OCI-LY7 (cell line): ENCODE measurements at places on chromosomes 5 and 9. TPM values are rescaled to one million over a fixed set of nuclear protein-coding genes. Genes with fewer than 3 reads are reported as not detected.

GRCh38 chr9:128554155-128554862, 1.9 kb downstream of the SPTAN1 start:
- peak; percentile 62 for DNase-seq

TDRD7 gene
- total RNA-seq = 5.3 and 6.1 TPM in 2 replicates

DNA sequence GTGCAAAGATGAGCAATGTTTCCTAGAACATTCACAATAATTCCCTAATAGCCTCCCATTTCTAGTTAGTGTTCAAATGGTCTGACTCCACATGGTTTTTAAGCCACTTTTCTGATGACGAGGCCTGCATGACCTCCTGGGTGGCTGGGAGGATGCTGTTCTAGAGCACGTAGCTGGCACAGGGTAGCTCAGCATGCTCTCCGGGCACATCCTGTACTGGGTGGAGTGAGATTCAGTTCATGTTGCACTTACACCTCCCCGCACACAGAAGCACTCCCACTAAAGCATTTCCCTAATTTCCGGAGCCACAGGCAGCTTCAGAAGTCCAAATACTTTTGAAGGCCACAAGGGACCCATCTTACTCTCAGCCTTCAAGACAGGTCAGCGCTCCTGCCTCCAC, 159.8 kb upstream of the LHFPL2 start:
- no peak for DNase-seq

GRXCR2 gene
- not detected in 2 replicates for total RNA-seq

DNA sequence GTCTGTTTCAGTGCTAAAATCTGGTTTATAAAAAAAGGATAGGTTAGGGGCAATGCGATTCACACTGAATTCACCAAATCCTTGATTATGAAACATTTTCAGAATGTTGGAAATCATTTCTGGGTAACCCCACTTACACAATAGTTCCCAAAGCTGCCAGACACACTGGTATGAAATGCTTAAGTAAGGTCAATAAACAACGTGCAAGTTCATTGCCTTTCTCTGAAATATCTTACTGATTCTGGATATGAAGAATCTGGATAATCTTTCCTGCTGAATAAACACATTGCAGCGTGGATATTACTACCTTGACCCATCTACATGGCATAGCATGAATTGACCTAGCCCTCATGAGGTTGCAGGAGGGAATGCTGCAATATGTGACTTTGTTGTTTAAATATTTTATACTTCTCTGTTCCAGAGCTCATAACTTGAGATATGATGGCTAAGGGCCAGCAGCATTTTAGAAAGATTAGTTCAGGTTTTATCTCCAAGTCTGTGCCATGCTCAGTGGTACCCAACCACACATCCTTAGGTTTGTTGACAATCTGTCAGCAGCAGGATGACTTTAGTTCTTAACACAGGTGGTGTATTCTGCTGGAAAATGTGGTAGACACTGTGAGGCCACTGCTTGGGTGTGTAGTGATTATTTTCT, 121.0 kb downstream of the NREP start:
- no peak for DNase-seq

COQ4 gene
- 49.4 and 55.8 TPM in 2 replicates for total RNA-seq

DNA sequence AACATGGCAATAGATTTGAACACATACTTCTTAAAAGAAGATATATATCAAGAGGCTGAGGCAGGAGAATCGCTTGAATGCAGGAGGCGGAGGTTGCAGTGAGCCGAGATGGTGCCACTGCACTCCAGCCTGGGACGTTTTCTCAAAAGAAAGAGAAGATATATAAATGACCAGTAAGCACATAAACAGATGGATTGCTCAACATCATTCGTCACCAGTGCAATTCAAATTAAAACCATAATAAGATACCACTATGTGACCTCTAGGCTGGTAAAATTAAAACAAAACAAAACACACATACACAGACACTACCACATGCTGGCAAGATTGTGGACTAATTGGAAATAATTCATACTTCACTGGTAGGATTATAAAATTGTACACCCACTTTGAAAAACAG, 5.3 kb upstream of the TXN start:
- DNase-seq = no peak

DNA sequence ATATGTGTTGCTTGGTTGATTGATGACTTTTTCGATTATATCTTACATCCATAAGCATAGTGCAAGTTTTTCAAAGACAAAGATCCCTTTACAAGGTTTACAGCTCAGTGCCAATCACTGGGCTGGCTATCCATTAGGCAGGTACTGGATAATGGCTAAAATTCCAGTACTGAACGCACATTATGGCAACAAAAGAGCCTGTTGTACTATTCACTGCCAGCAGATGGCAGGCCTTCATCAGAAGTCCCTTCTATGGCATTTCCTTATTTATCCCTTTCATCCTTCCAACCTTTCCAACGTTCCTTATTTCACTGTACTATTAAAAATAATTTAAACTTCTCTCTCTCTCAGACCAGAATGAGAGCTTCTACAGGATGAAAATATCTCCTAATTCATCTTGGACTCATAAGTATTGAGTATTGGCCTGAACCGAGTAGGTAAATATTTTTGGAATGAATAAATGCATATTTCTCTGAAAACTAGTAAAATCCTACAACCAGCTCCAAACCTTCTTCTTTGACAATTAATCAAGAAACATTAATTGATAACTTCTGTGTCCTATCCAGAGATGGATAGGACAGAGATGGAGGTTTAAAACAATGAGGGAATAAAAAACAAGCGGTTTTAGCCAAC, 6.7 kb upstream of the WNT8A start:
- DNase-seq = peak; percentile 65

- no peak for DNase-seq
These were observed 78.3 kb downstream of the COL27A1 start for GRCh38 chr9:114233491-114234185.

GRCh38 chr9:105978336-105978735, 284.0 kb downstream of the TMEM38B start:
- no peak for DNase-seq

DNA sequence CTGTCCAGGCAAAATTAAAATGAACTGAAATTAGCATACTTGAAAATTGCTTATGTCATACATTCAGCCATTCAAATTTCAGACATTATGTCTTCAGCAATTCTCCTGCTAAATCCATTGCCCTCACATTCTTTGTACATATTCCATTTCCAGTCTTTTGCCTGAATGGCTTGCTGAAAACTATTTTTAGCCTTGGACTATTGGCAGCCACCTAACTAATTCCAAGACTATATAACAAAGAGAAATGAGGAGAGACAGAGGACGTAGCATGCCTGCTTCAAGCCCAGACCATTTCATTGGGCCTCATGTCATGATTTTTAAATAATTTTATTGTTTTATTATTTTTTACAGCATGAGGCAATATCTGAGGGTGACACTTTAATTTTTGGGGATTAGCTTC, 100.3 kb downstream of the MRPS30 start:
- no peak for DNase-seq

GRCh38 chr5:153981905-153982605, 56.7 kb downstream of the FAM114A2 start:
- no peak for DNase-seq

- DNase-seq = peak; percentile 70
These were observed 85.8 kb downstream of the PHAX start for GRCh38 chr5:126686451-126687126.

EIF4E1B gene
- total RNA-seq = 2.4 and 2.9 TPM in 2 replicates

GRCh38 chr9:121294866-121295661, 27.1 kb downstream of the GSN start:
- no peak for DNase-seq

DNA sequence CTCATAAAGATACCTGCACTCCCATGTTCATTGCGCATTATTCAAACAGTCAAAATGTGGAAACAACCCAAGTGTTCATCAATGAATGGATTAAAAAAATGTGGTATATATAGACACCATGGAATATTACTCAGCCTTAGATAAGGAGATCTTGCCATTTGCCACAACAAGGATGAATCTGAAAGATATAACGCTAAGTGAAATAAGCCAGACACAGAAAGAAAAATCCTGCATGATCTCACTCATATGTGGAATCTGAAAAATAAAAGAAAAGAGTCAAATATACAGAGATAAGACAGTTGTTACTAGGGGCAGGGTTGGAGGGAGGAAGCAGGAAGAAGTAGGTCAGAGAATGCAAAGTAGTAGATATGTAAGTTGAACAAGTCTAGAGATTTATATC, 17.6 kb upstream of the SLIT3 start:
- DNase-seq = no peak

COMMD10 gene
- 11.7 and 15.0 TPM in 2 replicates for total RNA-seq

DNA sequence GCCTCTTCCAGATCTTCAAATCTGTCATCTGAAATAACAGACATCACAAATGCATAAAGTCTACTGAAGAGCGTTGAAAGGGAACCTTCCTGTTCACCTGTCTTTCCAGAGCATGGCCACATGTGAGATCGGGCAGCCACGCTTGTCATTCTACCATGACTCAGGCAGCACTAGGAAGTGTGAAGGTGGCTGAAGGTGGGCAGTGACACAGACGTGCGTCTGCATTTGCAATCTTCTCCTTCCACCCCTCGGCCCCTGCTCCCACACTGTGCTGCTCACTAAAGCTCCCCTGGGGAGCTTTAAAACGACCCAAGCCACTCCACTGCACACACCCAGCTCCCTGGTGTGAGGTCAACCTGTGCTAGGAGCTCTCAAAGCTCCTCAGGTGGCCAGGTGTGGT, 2.5 kb downstream of the ENTR1 start:
- DNase-seq = no peak

GRCh38 chr5:127561254-127561653, 43.8 kb downstream of the PRRC1 start:
- no peak for DNase-seq

SHISAL2B gene
- total RNA-seq = not detected in 2 replicates

CDKN2B gene
- total RNA-seq = 3.7 and 4.7 TPM in 2 replicates

DNA sequence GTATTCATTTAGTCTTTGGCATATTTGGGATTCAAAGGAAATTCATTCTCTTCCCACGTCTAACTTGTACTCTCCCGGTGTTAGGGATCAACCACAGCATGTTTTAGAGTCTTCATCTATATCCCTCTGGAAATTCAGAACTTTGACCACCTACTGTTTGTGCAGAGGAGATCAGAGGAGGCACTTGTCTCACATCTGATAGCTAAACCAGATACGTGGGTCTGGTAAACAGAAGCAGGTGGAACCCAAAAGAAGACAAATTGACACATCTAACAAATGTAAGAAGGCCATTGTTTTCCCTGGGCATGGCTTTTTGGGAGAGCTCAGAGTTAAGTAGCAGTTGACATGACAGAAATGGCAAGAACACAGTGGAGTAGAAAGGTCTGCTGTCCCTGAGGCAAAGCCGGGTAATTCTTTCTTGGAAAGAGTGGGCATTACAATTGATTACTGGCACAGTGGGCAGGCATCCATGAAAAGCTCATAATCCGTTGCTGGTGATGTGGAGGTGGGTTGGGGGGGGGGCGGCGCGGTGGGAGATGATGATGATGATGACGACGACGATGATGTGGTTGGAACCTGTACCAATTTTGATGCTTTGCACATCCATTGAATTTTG, 27.5 kb downstream of the PIP5K1B start:
- DNase-seq = no peak

DNA sequence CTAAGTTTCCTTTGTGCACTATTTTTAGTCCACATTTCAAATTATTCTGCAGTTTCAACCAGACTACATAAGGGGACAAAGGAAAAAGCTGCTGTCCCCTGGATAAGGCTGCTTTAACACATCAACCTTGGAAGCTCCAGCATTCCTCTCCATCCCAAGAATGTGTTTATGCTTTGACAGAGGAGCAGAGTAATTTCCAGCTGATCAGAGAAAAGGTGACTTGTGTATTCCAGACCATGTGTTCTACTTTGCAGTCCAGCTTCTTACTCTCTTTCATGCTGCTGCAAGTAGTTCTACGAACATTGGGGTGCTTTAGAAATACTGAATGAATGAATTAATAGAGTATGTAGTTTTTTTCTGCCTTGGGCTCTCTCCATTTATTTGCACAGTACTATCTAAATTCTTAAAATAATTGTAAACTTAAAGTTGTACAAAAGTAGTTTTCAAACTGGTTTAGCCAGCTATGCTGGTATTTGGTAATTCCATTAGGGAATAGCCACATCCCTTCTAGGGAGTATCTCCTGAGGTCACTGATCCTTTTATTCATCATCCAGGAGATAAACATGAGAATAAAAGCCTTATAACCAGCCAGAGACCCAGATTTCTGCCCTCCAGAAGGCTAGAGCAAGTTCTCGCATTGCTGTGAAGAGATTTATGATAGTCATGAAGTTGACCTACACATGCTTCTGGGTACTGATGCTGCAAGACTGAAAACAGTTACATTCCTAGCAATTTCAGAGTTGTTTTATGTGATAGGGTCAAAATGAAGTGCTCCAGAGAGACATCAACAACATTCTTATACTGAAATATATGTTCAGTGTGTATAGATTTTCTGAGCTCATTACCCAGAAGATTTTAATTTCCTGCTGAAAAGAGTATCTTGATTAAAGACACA, 215.2 kb downstream of the COMMD10 start:
- no peak for DNase-seq

GRCh38 chr9:126670270-126670669, 56.5 kb downstream of the LMX1B start:
- DNase-seq = no peak

SPATA31A3 gene
- total RNA-seq = not detected in 2 replicates

DNA sequence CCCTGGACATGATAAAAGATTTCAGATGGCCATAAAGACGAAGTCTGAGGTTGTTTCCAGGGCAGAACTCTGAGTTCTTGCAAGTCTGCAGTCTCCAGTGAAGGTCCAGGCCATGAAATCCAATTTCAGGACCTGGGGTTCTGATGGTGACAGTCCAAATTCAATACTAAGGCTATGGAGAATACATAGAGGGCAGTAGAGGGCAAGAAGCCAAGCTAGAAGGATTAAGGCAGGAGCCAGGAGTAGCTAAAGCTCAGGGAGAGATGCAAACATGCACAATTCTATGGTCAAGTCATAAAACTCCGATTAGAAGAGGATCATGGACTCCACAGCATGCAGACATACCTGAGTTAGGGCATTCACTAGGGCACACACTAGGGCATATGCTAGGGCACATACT, 11.4 kb downstream of the SLIT3 start:
- DNase-seq = no peak

DNA sequence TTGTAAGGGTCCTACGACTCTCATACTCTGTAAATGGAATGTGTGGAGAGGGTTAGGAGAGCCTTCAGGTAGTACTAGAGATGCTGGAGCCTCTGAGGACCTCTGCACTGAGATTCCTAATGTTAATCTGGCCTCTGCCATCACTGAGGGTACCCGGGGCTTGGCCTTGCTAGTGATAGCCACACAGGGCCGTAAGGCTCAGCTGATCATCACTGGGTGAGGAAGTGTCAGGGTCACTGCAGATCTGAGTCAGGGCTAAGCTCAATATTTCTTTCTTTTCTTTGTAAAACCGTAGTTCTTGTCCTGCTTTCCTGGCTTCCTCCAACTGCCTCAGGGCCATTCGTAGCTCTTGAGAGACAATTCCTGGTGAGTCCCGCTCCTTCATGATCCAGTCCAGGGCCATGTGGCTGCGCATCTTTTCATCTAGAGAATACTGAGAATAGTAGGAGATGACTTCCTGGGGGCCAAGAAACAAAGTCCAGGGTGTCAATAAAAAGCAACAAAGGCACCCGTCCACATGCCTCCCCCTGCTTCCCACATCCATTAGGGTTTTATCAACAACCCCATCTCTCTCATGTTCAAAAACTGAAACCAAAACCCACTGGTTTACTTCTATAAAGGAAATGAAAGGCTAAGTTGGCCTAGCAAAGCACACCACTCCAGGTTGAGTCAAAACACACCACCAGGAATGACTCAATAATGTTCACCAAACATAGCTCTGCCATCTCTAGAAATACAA, 47.7 kb downstream of the LIX1 start:
- DNase-seq = no peak

- no peak for DNase-seq
These were observed 198.7 kb downstream of the GNA14 start for GRCh38 chr9:77449240-77450084.
